GM20000 (cell line): ENCODE measurements at places on chromosomes 6 and 20.

- no peak for DNase-seq
Observed at GRCh38 chr6:40325791-40326190, 261.4 kb downstream of the LRFN2 start.

GRCh38 chr6:26223650-26224546 lies 136.7 kb downstream of the HFE start:
- DNase-seq: peak; percentile 63

GRCh38 chr20:63296531-63297299 lies 3.7 kb downstream of the COL20A1 start:
- DNase-seq: no peak

DNA sequence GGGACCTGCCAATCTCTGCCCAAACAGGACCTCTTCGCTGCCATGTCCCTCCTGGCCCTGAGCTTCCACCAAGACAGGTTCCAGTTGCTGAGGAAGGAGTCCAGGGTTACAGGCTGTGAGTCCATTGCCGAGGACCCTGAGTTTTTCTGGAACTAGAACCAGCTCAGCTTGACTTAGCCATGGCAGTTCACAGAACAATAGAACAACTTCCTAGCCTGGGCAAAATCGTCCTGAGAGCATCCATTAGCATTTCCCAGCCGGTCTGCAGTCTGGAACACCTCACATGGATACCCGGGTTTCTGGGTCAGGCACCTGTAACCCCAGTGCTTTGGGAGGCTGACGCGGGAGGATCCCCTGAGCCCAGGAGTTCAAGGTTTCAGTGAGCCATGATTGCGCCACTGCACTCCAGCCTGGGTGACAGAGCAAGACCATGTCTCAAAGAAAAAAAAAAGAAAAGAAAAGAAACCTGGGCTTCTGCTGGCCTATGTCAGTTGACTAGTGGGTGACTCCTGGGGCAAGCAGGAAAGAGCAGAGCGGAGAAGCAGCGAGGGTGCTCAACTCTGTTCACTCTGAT lies 90.3 kb downstream of the TCP11 start:
- DNase-seq: no peak

GRCh38 chr6:139334806-139335446 lies 39.5 kb downstream of the CITED2 start:
- DNase-seq: no peak

DNA sequence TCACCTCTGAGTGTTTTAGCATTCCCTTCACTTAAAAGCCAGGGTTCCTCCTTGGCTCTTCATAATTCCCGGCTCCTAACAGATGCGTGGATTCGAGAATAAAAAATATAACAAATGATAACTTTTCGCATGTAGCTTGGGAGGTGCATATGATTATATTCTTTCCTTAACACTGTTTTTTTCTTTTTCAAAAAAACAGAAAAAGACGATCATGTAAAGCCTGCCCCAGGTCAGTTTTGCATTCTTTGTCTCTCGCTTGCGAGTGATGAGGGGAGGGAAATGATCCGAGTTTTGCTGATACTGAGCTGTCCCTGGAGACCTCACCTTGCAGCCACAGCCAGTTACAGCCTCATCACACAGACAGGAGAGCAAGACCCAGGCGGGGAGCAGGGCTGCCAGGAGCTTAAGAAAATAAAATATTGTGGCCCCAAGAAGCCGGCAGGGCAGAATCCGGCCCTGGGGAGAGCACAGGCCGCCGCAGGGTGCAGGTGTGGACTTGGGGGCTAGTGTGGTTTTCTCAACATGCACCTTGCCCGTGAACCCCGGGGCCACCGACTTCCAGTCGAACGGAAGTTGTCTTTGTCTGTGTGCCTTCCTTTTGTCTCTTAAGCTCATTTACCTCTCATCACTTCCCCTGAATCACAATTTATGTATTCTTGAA lies 301.8 kb downstream of the TAF4 start:
- no peak for DNase-seq

DNA sequence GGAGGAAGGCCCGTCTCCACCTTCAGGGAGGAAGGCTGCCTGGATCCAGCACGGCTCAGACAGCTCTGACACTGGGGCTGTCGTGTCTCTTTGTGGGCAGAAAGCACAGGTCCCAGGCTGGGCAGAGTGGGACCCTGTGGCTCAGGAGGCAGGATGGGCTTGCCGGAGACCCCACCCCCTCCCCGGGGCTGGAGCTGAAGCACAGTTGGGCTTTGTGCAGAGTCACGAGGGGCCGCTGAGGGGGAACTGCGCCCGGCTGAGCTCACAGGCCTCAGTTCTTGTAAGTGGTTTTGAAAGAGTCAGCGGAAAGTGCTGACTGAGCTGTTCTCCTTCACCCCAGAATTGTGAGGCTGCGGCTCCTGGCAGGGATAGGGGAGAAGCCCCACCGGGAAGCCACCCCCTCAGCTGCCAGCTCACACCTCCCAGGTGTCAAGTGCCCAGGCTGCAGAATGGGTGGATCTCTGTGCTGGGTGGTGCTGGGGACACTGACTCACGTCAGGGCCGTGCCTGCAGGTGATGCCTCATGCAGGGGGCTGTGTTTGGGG lies 145.5 kb upstream of the RNF24 start:
- no peak for DNase-seq

GRCh38 chr6:42281570-42281969 lies 63.9 kb upstream of the MRPS10 start:
- DNase-seq: no peak

- no peak for DNase-seq
Observed at GRCh38 chr6:119303164-119303887, 46.2 kb downstream of the MAN1A1 start.

- no peak for DNase-seq
Observed at GRCh38 chr6:12392490-12392889, 102.3 kb downstream of the EDN1 start.

GRCh38 chr6:44593539-44593944 lies 206.0 kb downstream of the CDC5L start:
- peak; percentile 48 for DNase-seq

- no peak for DNase-seq
Observed at GRCh38 chr6:140660295-140660694, 1285.8 kb upstream of the CITED2 start.

DNA sequence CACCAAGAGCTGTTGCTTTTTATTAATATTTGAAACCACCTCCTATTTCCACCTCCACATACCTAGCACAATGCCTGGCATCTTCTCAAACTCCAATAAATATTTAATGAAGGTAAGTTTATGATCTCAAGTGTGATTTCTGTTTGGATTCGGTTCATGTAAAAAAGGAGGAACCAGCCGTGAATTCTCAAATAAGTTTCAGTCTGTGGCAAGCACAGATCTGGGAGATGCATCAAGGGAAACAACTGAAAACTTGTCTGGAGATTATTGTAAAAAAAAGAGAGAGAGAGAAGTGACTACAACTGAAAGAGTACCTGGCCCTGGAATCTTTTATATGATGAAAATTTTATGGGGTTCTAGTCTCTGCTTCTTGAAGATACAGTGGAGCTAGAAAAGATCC lies 52.8 kb upstream of the PNRC1 start:
- no peak for DNase-seq

DNA sequence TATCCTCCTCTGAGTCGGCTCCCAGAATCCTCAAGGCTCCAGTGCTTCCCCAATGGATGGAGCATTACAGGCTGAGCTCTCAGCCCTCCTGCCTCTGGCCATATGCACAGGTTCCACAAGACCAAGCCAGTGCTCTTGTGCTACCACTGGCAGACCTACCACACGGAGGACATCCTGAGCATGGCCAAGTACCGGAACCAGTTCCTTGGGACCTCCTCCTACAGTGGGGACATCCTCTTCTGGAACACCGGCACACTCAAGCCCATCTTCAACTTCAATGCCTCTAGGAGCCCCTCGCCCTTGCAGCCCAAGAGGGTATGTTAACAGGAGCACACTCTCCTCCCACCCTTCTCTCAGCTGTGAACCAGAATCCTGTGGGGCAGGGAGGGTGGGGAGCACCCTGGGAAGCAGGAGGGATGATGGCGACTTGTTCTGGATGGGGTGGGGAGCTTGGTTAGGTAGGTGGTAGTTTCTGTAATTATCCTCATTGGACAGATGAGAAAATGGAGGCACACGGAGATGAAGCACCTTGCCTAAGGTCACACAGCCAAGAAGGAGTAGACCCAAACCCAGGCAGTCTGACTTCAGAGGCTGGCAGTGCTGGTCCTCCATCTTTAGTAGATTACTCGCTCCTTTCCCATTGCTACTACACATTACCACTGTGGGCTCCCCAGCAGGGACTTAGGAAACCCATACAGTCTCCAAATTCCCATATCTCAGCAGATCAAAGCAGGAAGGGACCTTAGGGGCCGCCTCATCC lies 58.6 kb downstream of the EFCAB8 start:
- DNase-seq: no peak
